RKO (cell line): ENCODE measurements at places on chromosomes 6 and 20.

GRCh38 chr20:51837436-51837835 lies 35.1 kb upstream of the SALL4 start:
- DNase-seq: no peak

DNA sequence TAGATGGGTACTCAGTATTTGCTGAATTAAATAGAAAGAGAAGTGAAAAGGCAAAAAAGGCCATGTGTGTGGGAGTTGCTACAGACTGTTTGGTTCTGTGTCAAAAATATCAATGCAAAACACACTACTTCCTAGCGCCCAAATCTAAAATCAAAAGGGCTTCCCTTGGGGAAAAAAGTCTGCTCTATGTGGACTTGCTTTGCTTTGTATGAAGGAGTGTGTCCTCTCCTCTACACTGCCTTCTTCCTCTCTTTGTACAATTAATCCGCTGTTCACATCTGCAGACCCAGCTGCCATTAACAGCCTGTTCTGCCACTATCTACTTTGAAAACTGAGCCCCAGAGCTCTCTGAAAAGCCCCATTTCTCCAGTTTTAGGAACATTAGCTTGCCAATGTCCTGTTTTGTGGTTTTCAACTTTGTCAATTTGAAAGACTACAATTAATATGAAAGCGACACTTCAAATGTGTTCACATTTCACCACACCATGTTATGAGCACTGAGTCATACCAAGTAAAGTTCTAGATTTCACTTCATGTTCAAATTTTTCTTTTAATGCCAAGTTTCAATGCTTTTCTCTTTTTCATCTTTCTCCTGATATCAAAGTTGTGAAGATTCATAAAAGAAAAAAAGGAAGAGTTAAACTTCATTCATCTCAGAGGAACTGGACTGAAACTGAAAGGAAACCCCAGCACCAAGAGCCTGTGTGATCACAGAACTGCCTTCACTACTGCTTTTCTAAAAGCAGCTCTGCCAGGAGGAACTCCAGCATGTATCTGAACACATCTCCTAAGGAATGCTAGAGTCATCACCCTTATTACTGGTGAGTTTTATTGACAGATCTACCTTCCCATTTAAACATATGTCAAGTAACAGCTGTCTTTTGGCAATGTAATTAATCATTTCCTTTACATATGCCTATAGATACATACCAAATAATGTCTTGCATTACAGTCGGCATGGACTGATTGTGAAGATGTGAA lies 102.6 kb downstream of the KIF13A start:
- no peak for DNase-seq

GRCh38 chr6:15378866-15379265 lies 133.0 kb downstream of the JARID2 start:
- DNase-seq: no peak

DNA sequence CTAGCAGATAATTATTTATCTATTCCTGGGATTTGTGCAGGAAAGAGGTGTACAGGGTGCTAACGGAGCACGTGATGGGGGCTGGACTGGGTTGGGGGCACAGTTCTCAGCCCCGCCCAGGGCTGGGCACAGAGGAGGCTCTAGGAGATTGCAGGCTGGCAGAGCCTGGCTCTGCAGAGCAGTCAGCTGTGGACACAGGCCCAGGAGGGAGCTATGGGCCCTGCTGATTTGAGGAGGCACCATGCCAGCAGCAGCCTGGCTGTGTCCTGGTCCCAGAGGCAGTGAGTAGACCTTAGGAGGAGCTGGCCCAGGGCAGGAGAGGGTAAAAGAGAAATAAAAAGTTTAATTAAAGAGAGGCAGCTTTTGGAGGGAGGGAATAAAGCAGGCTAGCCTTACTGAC lies 19.3 kb downstream of the MAFB start:
- no peak for DNase-seq

- DNase-seq: peak; percentile 68
These were observed 671 bp downstream of the EFHC1 start for GRCh38 chr6:52420668-52421358.

GRCh38 chr20:37378785-37379598 lies 33.1 kb downstream of the SRC start:
- peak; percentile 46 for DNase-seq

DNA sequence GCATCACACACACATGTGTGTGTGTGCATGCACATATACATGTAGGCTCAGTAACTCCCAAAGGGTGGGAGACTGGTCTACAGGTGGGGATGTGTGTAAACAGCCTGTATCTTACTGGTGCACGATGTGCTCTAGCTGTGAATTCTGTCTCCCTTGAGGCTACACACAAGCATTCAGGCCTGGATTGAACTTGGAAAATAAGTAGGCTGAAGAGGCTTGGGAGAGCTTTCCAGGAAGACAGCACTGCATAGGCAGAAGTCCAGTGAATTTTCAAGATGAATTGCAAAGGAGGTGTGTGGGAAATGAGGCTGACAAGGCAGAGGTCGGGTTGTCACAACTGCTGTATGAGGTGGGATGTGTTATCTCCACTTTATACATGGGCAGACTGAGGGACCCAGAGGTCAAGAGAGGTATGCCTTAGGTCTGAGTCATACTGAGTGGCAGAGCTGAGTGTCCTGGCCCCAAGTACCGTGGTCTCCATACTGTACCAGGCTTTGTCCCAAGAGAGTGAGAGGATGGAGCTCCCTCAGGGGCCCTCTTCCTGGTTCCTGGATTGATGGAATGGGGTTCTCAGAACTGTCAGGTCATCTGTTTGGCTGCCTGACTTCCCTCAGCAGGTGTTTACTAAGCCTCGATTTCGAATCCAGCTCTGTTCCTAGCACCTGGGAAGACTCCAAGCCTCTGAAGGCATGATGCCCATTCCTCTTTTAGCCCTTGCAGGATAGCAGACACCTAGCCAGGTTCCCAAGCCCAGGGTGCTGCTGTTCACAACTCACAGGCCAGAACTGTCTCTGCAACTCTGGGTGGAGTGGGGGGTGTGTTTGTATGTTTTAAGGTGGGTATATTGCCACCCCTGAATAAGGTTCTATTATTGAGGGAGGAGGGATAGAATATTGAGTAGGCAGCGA lies 14.4 kb downstream of the SNPH start:
- DNase-seq: no peak

GRCh38 chr6:105545947-105546731 lies 143.3 kb upstream of the PREP start:
- peak; percentile 63 for DNase-seq

- DNase-seq: no peak
These were observed 1.9 kb downstream of the TRIB3 start for GRCh38 chr20:382291-383115.

DNA sequence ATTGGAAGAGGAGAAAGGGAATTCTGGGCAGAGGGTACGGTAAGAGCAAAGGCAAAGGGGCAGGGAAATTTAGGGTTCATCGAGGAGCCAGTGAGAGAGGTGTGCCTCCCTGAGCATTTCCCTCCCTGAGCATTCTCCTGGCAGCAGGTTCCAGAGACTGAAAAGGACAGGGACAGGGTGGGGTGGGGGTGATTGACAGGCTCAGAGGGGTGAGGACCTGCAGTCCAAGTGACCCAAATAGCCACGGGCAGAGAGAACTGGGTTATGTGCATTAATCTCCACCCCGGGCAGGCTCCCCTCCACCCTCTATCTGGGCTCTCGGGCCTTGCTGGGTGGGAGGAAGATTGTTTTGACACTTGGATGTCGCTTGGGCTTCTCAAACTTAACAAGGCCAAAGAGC lies 69.5 kb downstream of the KCNB1 start:
- no peak for DNase-seq

GRCh38 chr6:137754866-137755265 lies 112.2 kb upstream of the TNFAIP3 start:
- DNase-seq: no peak

DNA sequence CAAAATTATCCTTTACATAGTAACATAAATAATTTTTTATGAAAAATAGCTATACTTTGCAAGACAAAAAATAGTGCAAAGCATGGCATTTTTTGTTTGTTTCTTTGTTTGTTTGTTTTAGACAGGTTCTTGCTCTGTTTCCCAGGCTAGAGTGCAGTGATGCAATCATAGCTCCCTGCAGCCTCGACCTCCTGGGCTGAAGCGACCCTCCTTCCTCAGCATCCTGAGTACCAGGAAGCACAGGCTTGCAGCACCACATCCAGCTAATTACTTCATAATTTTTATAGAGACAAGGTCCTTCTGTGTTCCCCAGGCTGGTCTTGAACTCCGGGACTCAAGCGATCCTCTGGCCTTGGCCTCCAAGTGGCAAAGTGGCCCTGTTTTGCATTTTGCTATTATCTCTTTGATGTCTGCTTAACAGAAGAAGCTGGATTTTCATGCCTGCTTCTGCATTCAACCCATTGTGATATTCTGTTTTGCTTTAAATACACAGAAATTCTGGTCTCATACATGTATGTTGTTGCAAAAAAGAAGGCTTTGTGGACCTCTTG lies 49.4 kb upstream of the ZMYND8 start:
- DNase-seq: no peak

DNA sequence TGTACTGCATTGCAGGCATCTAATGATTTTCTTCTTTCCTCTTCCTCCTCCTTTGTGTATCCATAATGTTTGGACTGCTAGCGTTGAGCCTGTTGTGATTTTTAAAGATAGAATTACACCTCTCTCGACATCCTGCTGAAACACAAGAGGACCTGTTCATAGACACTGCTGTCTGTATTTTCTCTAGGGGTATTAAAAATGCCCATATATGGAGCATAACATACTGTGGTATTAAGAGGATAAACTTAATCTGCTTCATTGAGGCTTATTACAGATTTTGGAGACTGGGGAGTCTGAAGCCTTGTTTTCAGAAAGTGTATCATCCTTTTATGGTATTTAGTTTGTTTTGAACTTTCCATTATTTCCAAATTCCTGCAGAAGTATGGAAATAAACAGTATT lies 414.3 kb downstream of the CDKAL1 start:
- DNase-seq: no peak

GRCh38 chr6:94175465-94175864 lies 756.1 kb upstream of the EPHA7 start:
- DNase-seq: no peak
